ENCODE measurements at places on chromosomes 11 and 22.

- DNase-seq = no peak
These were observed 9.6 kb downstream of the SSTR3 start for GRCh38 chr22:37202716-37203115.

DNA sequence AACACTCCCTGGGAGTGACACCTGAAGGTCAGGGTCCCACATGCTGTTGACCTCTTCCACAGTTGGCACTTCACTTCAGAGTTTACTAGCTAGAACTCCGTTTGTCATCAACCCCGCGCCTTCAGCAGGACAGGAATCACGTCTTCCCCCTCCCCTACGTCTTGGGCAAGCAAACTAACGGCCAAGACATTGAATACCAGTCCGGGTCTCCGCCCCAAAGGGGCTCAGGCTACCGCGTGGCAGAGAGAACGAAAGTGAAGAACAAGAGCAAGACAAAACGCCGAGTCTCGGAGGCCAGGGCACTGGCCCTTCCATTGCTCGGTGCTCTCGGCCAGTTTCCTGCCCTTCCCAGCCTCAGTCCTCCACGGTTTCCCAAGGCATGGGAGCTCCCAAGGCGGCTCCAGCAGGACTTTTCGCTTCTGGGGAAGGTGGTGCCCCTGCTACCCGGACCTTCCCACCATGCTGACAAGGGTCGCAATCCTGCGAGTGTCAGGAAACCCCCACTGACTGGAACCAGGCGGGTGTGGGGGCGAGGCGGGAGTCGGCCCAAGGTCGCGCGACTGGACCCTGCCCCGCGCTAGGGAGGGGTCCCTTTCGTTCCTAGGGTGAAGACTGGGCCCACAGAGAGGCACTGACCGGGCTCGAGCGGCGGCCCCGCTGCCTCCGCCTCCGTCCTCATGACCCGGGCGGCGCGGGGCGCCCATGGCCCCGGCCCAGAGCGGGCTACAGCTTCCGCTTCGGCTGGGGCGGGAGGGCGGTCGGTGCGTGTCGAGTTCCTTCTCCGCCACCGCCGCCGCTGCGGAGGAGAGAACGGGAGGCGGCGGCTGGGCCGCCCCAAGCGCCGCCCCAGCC is at the start of gene GUCD1:
Gene GUCD1 (minus strand): TSS at position 826 of the 852 bp plus-strand sequence. CDS start 147 bp downstream, at position 679.
- DNase-seq = peak; percentile 37

GRCh38 chr11:46105926-46106325 is 15.3 kb downstream of the PHF21A start:
- DNase-seq = no peak

DNA sequence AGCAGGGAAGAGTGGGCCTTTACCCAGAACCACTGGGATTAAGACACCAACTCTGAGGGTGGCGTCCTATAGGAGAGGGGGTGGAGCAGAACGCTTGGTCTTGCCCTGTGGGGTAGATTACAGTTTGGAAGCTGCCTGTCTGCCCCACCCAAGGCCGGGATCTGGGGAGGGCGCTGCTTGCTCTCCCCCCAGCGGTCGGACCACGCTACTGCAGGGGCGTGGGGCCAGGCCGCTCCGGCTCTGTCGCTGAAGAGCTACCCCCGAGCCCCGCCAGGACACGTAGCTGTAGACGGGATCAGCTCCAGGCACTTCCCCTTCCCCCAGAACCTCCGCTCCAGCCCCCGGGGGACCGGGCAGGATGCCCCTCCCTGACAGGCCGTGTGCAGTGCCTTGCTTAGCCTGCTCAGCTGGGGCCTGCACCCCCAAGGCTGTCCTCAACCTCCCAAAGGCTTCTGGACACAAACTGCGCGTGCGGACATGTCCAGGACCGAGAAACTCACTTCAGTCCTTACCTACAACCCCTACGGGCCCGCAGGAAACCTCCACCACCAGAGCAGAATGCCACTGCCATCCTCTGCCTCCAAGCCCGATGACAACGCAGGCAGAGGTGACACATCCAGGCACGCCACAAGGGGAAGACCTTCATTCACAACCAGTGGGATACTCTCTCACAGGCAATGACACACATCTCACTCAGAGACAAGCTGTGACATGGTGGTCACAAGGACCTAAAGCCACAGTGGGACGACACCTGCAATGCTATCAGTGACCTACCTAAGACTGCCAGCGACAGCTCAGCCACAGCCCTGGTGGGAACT is 3.6 kb downstream of the AHNAK start:
- peak; percentile 85 for DNase-seq

DNA sequence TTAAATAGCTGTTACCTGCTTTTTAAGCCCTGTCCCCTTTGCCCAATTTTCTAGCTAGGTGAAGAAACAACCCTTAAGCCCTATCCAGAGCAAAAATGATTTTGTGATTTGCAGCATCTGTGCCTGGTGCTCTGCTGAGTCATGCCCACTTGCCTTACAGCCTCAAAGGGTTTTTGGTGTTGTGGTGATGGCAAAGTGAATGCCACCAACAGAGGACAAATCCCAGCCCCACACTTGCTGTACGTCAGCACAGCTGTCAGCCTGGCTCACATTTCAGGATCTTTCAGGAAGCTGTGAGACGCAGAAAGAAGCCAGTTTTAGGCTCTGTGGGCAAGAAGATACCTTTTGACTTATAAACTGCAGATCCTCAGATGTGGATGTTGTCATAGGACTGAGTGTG is 401.7 kb downstream of the TENM4 start:
- peak; percentile 62 for DNase-seq

GRCh38 chr11:95284057-95285052 is 53.4 kb upstream of the SESN3 start:
- DNase-seq = no peak

GRCh38 chr11:47616726-47617416 is 22.7 kb upstream of the C1QTNF4 start:
- peak; percentile 85 for DNase-seq

DNA sequence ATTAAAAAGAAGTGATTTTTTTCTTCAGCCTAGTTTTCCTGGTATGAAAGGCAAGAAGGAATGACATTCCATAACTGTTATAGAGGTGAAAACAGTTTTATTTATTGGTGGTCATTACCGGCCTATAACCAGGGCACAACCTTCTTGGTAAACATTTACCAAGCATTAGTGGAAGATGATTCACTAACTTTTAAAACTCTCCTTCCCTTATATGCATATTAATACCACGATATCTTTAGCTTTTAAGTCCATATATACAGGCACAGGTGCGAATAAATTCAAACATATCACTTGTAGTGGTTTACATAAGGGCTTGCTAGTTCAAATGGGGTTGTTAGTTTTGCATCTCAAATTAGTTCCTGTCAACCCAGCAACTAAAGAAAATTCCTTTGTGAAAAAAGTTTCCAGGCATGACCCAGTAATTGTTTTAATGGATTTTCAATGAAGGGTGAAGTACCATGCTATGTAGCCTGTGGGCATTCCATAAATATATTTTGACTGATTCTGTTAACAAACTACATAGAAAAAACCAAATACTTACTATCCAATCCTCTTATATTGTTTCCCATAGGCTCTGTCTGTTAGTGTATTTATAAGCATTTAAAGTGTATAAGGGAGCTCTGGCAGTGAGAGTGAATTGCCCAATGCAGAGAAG is 30.6 kb upstream of the ROBO3 start:
- DNase-seq = no peak

GRCh38 chr11:60922906-60923305 is 1.4 kb upstream of the TMEM132A start:
- no peak for DNase-seq

DNA sequence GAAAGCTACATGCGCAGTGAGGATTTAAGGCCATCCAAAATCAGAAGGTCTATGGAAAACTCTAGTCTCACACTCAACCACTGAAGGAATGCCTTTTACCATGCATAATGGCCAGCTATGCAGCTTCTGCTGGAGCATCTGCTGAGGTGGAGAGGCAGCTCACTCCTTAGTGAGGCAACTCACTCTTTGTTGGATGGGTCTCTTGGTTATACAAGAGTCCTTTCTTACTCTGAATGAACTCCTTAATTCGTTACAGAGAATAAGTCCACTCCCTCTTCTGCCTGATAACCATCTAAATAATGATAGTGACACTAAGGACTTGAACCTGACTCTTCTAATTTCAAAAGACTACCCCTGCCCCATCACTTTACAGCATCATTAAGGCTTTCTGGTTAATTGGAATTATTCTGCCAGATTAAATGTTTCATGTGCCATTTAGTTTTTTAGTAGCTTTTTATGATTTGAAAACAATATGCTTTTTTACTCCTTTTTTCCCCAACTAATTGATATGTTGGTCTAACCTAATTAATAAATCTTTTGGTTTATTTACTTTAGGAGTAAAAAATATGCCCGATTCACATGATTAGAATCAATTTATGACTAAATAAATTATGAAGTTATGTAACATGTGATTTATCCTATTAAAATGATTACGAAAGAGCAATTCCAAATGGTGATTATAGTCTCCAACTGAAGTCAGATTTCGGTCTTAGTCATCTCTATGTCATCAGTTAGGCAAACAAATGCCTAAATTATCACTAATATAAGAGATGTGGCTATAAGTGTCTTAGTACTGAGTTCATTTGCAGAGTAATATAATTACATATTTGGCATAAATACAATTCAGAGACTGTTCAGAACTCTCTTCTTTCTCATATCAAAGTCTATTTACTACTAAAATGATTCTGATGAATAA is 286.7 kb upstream of the CCDC90B start:
- peak; percentile 71 for DNase-seq

- DNase-seq = no peak
These were observed 471.4 kb downstream of the SOX6 start for GRCh38 chr11:15884777-15885540.

GRCh38 chr11:116511684-116512083 is 261.1 kb downstream of the BUD13 start:
- no peak for DNase-seq

- no peak for DNase-seq
These were observed 44.1 kb upstream of the SEZ6L start for GRCh38 chr22:26124991-26125725.

- DNase-seq = no peak
These were observed 126.4 kb downstream of the EHF start for GRCh38 chr11:34747251-34747650.

GRCh38 chr11:115256397-115257197 is 247.6 kb downstream of the CADM1 start:
- no peak for DNase-seq

GRCh38 chr11:102237096-102237735 is 80.1 kb upstream of the BIRC3 start:
- DNase-seq = peak; percentile 90

DNA sequence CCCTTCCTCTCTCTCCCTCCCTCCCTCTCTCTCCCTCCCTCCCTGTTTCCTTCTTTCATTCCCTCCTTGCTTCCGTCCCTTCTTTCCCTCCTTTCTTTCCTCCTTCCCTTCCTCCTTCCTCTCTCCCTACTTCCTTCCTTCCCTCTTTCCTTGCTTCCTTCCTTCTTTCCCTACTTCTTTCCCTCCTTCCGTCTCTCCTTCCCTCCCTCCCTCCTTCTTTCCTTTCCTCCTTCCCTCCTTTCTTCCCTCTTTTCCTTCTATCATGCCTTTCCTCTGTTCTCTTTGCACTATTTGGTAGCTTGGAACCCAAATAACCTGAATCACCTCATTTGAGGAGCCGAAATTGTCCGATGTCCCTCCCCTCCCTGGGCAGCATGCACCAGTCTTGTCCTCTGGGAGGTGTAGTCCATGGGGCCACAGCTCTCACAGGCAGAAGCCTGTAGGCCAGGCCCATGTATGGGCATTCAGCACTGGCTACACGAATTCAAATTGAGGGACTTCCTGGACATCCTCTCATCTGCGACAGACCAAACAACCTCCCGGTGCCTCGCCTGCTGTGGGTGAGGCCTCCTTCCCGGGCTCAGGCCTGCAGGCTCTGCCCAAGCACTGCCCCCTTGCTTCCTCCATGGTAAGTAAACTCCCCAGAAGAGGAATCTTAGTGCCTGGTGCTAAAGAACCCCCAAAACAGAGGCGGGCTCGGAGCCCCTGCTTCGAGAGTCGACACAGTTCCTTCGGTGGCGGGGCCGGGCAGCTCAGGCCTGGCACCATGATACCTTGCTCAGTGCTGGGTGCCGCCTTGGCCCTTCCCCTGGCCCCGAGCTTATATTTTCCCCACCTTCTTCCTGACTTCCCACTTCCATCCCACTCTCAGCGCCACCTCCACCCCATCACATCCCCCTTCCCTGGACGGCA is 454.1 kb upstream of the CADM1 start:
- no peak for DNase-seq

- peak; percentile 20 for DNase-seq
These were observed 680.9 kb upstream of the ANO5 start for GRCh38 chr11:21511835-21512440.

DNA sequence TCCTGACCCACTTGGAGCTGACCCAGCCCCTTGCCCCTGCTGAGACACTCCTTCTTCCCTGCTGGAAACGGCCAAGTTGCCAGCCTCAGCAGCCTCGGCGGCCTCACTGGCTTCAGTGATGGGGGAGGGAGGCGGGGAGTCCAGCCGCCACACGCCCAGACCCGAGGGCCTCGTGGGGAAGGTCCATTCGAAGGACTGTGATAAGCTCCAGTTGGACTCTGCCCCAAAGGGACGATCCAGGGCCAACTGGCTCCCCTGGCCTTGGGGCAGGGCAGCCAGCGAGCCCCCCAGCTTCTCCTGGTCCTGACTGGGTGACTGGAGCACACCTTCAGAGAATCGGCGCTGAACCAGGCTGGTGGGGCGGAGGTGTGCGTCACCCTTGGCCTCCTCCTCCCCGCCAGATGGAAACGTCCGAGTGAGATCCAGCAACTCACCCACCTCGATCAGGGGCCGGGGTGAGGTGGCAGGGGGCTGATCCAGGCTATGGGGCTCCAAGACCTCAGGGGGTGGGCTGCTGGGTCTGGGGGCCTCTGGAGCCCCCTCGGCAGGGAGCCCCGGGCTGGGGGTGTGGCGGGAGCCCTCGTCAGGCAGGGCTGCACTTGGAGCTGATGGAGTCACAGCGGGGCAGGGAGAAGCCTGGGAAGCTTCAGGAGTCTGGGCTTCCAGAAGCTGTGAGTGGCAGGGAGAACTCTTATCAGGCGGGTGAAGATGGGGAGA is 11.5 kb downstream of the TNKS1BP1 start:
- no peak for DNase-seq

GRCh38 chr11:128246364-128246801 is 341.0 kb downstream of the ETS1 start:
- peak; percentile 87 for DNase-seq

DNA sequence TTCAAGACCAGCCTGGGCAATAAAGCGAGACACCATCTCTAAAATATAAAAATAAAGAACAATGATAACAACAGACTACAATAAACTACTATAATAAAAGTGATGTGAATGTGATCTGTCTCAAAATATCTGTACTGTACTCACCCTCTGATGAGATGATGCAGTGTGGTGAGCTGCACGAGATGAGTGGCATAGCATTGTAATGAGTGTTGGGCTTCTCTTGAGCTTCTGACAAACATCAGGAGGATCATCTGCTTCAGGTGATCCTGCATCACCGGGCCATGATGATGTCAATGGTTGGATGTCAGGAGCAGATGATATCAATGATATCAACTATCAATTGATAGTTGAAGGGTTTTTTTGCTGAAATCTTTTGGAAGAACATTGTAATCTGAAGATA is 52.4 kb upstream of the INCENP start:
- no peak for DNase-seq
